RCC 7860 (cell line): ENCODE measurements at places on chromosomes 13 and 19.

DNA sequence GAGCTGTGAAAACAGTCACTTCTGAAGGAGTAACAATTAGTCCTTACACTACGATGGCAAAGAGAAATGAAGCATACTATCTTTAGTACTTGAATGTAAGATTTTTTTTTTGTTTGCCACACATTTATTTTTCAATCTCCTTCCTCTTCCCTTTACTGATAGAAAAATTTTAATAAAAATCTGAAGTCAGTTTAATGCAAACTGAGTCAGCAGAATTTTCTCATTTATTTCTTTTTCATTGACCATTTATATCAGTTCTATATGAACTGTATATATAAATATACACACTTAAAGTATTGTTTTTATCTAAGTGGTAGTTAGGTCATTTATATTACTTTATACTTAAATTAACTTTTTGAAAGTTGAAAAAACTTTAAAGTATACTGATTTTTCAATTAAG is 1009.1 kb upstream of the SPRY2 start:
- DNase-seq, result no peak

GRCh38 chr19:46907880-46908279 is 47.1 kb downstream of the ARHGAP35 start:
- DNase-seq, result no peak

- no peak for DNase-seq
Measured at GRCh38 chr13:27176470-27177410, 5.1 kb upstream of the USP12 start.

DNA sequence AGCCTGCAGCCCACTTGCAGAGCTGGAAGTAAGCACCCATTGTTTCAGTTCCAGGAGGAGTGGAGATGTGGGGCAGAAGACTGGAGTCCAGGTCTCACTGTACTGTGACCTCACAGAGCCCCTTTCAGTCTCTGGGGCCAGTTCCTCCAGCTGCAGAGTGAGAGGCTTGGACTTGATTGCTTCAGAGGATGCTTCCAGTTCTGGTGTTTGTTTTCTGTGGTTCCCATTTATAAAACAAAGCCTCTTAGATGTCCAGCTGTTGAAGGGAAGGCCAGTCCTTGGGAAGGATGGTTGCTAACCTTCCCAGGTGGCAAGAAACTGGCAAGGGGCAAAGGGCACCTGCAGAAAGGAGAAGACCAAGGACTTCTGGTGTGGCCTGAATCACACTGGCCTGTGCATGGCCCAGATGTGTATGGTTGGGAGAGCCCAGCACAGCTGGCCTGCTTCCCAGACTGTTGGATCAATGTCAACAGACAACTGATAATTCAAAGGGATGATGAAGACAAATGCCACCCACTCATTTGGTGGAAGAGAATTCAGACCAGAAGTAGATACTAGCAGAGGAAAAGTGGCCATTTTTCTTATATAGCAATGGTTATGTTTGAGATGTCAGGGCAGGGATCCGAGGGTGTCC is 218.5 kb downstream of the ZNF536 start:
- no peak for DNase-seq

DNA sequence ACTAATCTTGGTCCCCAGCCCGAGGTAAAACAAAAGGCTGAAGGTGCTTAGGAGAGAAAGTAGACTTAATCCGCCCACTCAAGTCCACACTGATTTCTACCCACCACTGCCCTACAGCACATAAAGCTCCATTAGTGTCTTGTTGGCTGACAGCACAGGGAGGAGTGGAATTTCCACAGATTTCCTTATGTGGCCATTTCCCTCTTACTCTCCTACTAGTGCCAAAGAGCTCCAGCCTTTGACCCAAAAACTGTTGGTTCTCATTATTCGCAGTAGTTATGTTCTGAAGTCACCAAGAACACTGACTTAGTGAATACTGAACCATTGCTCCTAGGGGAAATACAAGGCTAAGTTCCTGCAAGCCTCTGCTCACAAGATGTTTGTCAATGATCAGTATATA is 61.2 kb downstream of the RAB20 start:
- no peak for DNase-seq

GRCh38 chr19:55353803-55354697 is 469 bp downstream of the COX6B2 start:
- no peak for DNase-seq

DNA sequence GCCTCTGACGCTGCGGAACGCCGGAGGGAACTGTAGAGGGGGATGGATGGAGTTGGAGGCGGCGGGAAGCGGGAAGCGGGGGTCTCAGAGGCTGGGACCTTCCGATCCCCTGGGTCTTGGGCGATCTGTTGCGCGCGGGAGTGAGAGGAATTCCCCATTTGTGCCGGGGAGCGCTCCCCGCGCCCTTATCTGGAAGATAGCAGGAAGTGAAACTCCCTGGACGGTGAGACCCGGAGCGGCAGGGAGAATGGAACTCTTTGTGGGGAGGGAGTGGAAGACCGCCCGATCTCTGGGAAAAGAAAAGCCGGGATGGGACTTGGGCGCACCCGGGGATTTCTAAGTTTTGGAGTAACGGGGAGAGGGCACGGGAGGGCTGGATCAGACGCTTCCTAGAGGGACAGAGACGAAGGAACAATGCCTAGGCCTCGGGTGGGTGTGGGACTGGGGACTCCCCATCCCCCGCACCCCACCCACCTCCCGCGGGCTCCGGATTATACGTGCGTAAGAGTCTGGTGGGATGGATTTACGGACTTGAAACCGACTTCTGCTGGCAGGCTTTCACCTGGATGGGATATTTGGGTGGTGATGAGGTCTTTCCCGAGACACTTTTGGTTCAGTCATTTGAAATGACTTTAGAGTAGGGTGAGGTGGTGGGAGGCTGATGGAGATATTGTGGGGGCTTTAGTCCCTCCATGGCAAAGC is 495 bp downstream of the LSR start:
- DNase-seq, result no peak

DNA sequence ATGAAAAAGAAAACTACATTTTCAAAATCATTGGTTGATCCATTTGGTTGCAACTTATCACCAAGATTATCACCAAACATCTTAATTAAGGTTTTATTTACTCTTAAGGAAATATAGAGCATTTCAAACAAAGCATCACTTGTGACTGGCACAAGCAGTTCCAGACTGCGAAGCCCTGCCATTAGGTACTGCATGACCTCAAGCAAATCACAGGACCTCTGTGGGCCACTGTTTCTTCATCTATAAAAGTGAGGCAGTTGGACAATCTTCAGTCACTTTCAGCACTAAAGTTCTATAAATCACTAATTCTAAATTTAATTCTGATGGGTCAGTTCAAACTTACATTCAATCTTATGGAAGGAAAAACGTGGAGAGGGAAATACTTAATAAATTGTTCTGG is 2.0 kb downstream of the ELF1 start:
- no peak for DNase-seq

DNA sequence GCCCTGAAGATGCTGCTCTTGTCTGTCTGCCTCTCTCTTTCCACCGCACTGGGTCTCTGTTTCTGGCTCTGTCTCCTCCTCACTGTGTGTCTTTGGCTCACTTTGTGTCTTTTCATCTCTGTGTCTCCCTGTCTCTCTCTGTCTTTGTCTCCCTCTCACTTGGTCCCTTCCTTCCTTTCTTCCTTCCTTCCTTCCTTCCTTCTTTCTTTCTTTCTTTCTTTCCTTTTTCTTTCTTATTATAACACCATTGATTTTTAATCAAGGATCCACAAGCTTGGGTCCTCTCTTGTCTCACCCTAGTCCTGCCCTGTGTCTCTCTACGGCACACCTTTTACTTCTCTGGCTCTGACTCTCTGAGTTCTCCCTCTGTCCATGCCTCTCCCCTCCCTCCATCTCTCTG is 14.3 kb downstream of the CD177 start:
- no peak for DNase-seq

GRCh38 chr13:28830580-28830979 is 10.4 kb downstream of the MTUS2 start:
- no peak for DNase-seq

DNA sequence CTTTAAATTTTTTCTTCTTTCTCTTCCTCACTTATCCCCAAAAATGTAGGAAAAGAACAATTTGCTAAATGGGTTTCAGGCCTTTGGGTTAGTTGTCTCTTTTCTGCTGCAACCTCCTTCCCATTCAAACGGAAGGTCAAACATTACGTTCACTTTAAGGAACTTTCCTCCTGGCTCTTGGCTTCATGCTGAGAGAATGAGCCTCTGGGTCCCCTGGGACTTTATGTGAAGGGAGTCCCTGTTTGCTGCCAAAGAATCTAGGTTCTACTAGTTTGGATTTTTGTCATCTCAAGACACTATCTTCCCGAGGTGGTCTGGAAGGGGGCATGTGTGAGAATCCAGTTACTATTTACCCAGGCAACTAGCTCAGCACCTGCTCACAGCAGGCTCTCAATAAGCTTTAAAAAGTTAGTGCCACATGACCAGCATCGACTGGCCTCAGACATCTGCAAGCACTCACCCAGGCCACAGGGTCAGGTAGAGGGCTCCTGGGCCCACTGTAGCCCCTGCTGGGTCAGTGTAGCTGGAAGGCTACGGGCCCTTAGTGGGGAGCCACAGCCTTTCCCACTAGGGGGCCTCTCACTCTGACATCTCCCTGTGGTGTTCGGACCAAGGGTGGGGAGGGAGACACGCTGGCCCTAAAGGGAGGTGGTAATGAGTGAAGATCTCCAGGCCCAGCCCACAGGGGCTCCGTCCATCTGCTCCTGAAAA is 40.5 kb downstream of the FAM124A start:
- DNase-seq, result no peak

- DNase-seq, result no peak
Measured at GRCh38 chr13:96203471-96203870, 113.6 kb downstream of the HS6ST3 start.

GRCh38 chr13:66036024-66036614 is 1194.0 kb downstream of the PCDH9 start:
- DNase-seq, result no peak

GRCh38 chr19:43290568-43291359 is 21.4 kb upstream of the PSG9 start:
- DNase-seq, result no peak

DNA sequence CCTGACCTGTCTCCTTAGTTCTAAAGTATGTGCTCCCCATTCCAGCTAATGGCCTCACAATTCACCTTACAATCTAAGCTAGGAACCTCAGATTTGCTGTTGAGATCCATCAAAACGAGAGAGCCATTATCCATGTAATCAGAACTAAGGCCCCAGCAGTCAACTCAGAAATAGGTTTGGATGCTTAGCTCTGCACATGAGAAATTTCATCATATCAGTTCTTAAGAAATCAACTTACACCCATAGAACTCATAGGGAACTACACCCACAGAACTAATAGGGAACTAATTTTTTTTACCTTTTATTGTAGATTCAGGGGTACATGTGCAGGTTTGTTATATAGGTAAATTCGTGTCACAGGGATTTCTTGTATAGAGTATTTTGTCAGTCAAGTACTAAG is 28.7 kb downstream of the CYSLTR2 start:
- no peak for DNase-seq

- DNase-seq, result no peak
Measured at GRCh38 chr13:66896933-66897332, 333.2 kb downstream of the PCDH9 start.

- DNase-seq, result no peak
Measured at GRCh38 chr13:110748271-110748670, 34.8 kb downstream of the ING1 start.

DNA sequence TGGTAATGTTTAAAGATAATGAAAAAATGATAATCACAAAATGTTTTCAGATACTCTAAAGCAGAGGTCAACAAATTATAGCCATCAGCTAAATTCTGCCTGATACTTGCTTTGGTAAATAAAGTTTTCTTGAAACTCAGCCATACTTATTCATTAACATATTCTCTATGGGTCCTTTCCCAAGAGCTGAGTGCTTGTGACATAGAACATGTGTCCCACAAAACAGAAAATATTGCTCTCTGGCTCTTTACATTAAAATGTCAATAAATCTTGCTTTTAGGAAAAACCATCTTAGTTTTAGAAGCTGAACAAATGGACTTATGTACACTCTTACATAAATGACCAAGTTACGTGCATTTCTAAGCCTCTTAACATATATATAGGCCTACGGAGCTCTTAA is 307.1 kb downstream of the DCT start:
- no peak for DNase-seq

GRCh38 chr13:73397496-73398305 is 338.9 kb downstream of the KLF5 start:
- no peak for DNase-seq

- DNase-seq, result no peak
Measured at GRCh38 chr13:79710376-79710775, 229.4 kb downstream of the NDFIP2 start.

- DNase-seq, result no peak
Measured at GRCh38 chr13:98335721-98336120, 158.7 kb upstream of the RNF113B start.

DNA sequence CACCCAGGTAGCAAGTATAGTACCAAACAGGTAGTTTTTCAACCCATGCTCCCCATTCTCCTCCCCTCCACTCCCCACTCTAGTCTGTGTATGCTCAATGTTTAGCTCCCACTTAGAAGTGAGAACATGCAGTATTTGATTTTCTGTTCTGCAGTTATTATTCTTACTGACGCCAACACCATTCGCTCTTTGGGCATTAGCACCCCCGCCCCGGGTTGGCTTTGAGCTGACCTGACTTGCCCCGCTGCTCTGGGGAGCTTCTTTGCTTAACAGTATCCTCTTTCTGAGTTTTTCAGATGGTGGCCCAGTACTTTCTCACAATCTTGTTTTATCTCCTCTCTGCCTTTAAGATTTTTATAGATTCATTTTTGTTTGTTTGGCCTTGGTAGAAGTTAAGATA is 138.7 kb downstream of the CRYL1 start:
- no peak for DNase-seq

- peak; percentile 58 for DNase-seq
Measured at GRCh38 chr19:33368074-33368864, 5.2 kb upstream of the CEBPG start.

DNA sequence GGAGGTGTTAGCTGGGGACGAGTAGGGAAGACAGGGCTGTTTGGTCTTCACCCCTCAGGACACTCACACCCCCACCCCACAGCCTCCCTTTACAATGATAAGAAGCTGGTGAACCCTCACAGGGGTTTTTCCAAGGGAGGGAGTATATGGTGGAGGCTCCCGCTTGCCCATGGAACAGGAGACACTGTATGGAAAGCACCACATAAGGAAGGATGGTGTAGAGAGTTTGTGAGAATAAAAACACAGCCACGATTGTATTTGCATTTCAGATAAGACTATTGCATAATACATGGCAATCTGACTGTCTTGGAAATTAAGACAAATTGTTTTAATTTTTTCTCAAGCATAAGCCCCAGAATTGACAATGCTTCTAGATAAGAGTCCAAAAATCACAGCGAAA is 46.9 kb downstream of the TNFSF13B start:
- DNase-seq, result no peak
